ENCODE measurements at places on chromosomes 6 and 20. TPM values are rescaled to one million over a fixed set of nuclear protein-coding genes. Genes with fewer than 3 reads are reported as not detected.
A peak's percentile ranks its signal among the peaks of the same experiment; 100 is the strongest.

- no peak for DNase-seq
Measured at GRCh38 chr6:146357578-146358430, 185.8 kb upstream of the RAB32 start.

DNA sequence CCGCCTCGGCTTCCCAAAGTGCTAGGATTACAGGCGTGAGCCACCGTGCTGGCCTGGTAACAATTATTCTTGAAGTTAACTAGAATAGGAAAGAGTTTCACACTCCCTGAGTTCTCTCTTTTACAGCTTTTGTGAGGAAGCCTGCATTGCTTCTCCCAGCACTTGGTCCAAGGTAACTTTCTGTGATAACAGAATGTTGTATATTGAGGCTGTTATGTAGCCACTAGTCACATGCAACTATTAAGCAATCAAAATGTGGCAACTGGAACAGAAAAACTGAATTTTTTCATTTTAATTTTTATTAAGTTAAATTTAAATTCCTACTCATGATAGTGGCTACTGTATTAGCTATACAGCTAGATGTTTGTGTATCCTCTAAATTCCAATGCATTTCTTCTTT, 2.5 kb downstream of the TRIM38 start:
- DNase-seq, result no peak

GRCh38 chr6:195861-196360, 96.4 kb upstream of the DUSP22 start:
- no peak for DNase-seq

- DNase-seq, result no peak
Measured at GRCh38 chr6:35019171-35019570, 122.0 kb downstream of the TCP11 start.

DNA sequence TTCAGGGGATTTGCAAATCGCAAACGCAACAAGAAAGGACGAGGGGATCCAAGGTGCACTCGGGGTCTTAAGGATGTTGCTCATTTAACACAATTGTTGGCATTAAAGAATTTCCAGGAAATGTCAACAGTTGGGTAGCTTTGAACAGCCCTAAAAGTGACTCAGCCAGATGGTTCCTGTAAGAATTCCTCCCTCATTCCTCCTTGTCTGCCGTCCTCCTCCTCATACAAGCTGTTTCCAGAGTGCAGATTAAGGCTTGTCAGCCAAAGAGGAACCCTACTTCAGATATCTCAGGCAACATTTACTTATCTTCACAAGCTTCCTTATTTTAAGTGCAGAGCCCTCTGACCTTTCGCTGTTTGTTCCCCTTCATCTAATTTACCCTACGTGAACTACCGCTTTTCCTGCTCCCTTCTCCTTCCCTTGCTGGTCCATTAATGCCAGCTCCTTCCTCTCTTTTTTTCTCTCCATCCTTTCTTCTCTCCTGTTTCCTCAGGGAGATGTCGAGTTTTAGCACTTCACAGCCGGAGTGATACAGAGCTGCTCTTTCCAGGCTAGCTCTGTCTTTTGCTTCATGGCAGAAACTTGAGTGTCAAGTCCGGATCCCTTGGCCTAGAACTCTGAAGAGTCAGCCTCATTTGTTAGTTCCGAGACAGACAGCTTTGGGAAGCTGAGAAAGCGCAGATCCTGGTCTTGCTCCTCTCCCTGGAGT, 26.1 kb upstream of the TBC1D7 start:
- DNase-seq, result no peak

GRCh38 chr20:19783966-19784401, 25.9 kb downstream of the RIN2 start:
- no peak for DNase-seq

DNA sequence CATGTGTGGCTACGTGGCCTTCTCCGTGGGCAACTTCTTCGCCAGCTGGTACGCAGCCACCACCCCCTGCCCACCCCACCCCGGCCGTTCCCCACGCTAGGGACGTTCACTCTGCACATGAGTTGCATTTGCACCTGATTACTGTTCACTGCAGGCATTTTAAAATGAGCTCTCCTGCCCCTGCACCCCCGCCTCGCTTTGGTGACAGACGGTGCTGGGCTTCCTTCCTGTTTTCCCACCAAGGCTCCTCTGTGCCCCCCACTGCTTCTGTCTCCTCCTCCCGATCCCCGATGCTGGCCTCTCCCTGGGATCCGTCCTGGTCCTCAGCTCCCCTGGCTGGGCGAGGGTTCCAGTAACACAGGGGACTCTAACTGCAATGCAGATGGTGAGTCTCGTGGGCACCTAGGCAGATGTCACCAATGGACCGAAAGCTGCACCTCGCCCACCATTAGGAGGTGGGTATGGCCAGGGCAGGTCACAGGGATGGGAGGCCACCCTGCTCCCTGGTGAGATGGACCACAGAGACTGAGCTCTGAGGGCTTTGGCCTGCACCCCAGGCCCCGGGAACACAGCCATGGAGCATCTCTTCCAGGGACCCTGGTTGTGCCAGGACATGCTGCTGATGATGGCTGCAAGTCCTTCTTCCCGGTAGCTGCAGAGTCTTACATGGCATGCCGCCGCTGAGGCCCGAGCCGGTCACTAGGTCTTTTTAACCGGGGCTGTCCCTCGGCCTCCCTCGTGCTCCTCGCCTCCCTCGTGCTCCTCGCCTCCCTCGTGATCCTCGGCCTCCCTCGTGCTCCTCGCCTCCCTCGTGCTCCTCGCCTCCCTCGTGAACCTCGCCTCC, 3.8 kb downstream of the UNC93A start:
- no peak for DNase-seq

DNA sequence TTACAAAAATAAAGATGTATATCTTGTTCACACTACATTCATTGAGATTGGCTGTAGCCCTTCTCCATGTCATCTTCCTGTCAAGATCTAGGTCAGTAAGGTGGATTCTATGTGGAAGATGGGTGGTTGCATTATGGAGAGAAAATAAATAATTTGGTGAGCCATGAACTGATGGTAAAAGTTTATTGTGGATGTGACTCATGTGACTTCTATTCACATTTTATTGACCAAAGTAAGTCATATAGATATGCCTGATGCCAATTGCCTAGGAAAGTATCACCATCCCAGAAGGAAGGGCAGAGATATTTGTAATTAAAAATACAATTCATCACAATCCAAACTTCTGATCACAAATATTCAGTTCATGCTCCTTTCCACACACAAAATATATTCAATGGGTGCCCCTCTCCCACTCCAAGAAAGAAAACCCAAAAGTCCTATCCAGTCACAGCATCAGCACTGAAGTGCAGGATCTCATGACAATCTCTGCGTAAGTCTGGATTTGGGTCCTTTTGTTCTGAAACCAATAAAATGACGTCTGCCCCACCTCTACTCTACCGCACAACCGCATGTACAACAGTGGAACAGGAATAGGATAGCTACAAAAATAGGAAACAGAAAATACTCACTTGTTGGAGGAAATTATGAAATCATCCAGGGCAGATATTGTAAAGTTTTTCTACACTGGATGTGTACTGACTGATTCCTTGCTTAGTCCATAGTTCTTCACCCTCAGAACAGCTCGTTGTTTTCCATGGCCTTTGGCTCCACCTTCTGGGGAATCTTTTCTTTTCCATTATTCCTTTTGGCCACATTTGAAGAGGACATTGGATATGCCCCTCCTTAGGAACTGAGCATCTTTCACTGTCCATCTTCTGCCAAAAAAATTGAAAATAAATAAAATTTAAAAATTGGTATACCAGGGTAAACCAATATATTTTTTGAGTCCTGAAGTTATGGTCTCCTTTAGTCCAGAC, 16.1 kb upstream of the SLC17A3 start:
- peak; percentile 54 for DNase-seq

DNA sequence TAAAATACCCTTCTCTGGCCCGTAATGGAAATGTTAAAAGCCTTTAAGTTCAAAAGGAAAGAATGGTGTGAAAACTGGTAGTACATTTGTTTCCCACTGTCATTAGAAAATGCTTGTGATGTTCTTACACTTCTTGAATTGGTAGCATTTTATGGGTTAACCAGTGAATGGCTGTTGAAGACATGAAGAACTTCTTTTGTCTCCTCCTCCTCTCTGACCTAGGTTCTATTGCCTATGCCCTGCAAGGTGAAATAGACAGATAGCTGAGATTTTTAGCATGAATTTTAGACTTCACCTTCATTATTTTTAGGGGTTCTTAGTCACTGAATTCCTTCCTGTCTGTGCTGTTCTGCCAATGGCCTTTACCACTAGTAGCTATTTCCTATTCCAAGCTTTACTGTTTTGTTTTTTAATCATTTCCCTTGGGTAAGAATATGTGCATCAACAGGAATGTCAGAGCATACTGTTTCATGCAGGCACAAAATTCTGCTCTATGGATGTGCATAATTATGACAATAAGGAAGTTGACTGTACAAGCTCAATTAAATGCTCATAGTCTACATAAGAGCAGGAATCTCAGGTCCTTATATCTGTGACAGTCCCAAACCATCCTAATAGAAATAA, 4.9 kb downstream of the TNFAIP3 start:
- no peak for DNase-seq

DNA sequence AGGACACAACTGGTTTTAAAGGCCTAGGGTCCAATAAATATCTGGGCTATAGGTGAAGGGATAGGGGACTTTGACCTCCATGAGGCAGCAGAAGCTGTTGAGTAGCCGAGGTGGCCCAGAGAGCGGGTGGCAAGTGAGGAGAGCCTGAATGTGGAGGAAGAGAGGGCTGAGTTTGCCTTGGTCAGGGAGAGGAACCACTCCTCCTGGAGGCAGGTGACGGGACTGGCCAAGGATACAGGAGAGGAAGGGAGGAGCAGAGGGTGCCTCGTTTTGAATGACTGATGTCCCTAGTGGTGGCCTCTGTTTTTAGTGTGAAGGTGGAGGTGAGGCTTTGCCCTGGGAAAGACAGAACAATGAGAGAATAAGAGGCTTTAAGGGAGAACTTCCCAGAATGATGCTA, 19.1 kb upstream of the AAR2 start:
- DNase-seq, result no peak

- no peak for DNase-seq
Measured at GRCh38 chr6:101517632-101518031, 124.1 kb downstream of the GRIK2 start.

GRCh38 chr6:3708540-3708939, 43.0 kb downstream of the PXDC1 start:
- DNase-seq, result no peak

- no peak for DNase-seq
Measured at GRCh38 chr6:168107191-168107983, 28.4 kb upstream of the FRMD1 start.

DNA sequence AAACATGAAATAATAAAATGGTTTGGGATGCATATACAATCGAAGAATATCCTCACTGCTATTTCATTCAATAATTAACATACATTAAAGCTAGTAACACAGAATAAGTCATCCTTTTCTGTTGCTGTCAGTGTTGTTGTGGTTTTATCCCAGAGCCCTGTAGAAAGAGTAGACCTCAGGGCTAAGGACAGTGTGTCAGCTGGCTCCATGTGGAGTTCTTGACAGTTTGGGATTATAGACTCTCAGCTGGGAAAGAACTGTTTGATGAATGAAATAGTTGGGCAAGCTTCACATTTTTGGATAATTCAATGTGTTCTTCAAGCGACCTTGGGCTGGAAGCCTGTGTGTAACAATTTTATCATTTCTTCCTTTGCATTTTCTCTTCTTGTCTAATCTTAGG, 10.1 kb downstream of the UTRN start:
- DNase-seq, result no peak

DNA sequence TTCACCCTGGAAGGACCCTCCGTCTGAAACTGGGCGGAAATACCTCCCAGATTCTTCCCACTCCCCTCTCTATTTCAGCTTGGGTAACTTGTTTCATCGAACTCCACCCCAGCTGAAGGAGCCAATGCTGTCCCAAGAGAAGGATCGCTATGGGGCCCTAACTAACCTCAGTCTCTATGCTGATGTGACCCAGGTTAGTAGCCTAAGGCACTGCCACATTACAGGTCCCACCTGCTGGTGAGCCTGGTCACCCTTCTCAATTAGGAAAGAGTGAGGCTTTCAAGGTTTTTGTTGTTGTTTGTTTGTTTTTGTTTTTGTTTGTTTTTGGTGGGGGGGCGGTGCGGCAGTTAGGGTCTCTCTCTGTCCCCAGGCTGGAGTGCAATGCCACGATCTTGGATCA, 168.4 kb downstream of the OR2B2 start:
- DNase-seq, result no peak

GRCh38 chr6:150902142-150902776, 36.8 kb downstream of the MTHFD1L start:
- DNase-seq, result no peak

- no peak for DNase-seq
Measured at GRCh38 chr6:130426066-130426721, 60.4 kb downstream of the TMEM200A start.

- DNase-seq, result no peak
Measured at GRCh38 chr6:133463790-133464189, 222.6 kb downstream of the EYA4 start.

DNA sequence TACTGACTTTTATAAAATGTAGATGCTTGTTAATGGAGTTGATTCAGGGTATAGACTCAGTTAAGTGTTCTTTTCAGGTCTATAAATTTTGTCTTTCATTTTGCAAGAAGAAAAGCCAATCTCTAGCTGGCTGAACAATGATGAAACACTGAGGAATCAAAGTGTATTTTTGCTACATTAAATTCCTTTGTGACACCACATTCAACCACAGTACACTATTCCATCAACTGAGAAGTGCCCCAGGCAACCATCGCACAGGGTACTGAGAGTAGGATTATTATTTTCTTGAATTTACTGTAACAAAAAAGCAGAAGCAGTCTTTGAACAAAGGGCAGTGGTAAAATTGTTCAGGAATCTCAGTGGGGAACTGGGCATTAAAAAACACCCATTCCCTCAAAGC, 83.6 kb downstream of the PREP start:
- no peak for DNase-seq

GRCh38 chr6:7902867-7903266, 7.7 kb downstream of the TXNDC5 start:
- no peak for DNase-seq

DNA sequence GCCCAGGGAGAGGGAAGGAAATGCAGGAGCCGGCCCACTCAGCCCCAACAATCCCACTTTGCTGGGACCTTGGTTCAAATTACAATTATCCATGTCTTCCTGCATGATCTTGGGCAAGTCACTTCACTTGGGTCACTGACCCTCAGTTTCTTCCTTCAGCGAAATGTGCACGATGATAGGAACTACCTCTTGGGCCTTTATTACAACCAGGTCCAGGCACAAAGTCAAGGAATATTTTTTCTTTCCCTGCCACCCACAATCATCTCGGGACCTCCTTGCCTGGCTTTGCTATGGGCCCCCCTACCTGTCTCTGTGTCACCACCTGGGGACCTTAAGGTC, 358 bp upstream of the PLTP start:
- no peak for DNase-seq

GGTLC1 gene
- polyA plus RNA-seq, result 0.13 TPM

ADGB gene
- polyA plus RNA-seq, result 0.95 TPM

COMMD7 gene
- 72.5 TPM for polyA plus RNA-seq

TRIM15 gene
- not detected for polyA plus RNA-seq

MYH7B gene
- polyA plus RNA-seq, result 2.7 TPM

DPM1 gene
- 57.0 TPM for polyA plus RNA-seq

PRRT1 gene
- 2.8 TPM for polyA plus RNA-seq

SIRPD gene
- polyA plus RNA-seq, result not detected

PDE7B gene
- 6.1 TPM for polyA plus RNA-seq

ZBTB9 gene
- polyA plus RNA-seq, result 16.4 TPM

CASS4 gene
- 2.6 TPM for polyA plus RNA-seq

HLA-DPA1 gene
- 9.8 TPM for polyA plus RNA-seq
